ENCODE measurements at places on chromosomes 2 and 18.

- DNase-seq: no peak
These were observed 8.4 kb downstream of the SIGLEC15 start for GRCh38 chr18:45833846-45834245.

DNA sequence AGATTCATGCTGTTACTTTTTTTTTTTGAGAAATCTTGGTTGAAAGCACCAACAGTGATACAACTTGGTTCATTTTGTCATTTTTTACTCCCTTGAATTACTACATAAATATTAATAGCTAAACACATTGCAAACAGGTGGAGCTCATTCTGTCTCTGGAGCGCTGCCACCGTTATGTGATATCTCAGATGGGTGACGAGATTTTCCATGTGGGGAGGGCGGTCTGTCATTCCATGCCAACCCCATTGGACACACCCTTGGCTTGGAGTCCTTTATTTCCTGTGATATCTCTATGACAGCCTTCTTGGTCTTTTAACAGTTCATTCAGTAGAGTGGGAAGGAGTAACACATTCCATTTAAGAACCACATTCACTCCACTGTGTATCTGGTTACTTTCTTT, 794.8 kb downstream of the SATB2 start:
- no peak for DNase-seq

- DNase-seq: no peak
These were observed 51.9 kb upstream of the FANCL start for GRCh38 chr2:58293056-58293455.

GRCh38 chr2:98093146-98093545, 6.2 kb downstream of the VWA3B start:
- DNase-seq: no peak

DNA sequence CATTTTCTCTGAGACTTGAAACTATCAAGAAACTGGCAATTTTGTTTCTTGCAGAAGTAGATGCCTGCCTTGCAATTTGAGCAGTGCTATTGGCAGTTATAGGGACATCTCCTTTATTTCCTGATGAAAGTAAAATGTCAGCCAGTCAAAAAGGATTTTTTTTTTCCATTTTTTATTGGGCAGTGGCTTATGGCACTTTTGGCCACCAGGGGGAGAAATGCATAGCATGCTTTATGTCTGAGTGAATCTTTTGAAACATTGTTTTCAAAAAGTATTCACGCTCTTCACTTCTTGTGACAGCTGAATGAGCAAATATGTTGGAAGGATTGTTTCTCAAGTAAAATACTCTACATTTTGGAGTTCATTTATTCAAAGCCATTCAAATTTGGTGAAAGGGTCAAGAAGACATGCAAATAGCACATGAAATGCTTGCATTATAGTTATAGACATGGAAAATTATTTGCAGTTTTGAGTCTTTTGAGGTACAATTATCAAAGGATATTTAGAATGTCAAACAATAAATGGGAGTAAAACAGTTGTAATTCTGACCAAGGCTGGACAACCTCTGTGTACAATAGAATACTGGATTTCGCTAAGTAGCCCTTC, 491.0 kb downstream of the CDH2 start:
- no peak for DNase-seq

GRCh38 chr2:68721482-68722101, 13.0 kb upstream of the ARHGAP25 start:
- DNase-seq: no peak

GRCh38 chr2:78910376-78910775, 115.1 kb upstream of the REG3G start:
- DNase-seq: no peak

- no peak for DNase-seq
These were observed 340.3 kb upstream of the SALL3 start for GRCh38 chr18:78639006-78639950.

GRCh38 chr18:54948350-54948837, 10.9 kb downstream of the CCDC68 start:
- DNase-seq: no peak

- DNase-seq: no peak
These were observed 6.5 kb downstream of the TMEM17 start for GRCh38 chr2:62499430-62500060.

GRCh38 chr2:71715951-71716696, 262.8 kb downstream of the DYSF start:
- DNase-seq: no peak

GRCh38 chr2:95314964-95315611, 17.9 kb downstream of the KCNIP3 start:
- no peak for DNase-seq

GRCh38 chr2:88626171-88627054, 851 bp downstream of the EIF2AK3 start:
- DNase-seq: no peak

DNA sequence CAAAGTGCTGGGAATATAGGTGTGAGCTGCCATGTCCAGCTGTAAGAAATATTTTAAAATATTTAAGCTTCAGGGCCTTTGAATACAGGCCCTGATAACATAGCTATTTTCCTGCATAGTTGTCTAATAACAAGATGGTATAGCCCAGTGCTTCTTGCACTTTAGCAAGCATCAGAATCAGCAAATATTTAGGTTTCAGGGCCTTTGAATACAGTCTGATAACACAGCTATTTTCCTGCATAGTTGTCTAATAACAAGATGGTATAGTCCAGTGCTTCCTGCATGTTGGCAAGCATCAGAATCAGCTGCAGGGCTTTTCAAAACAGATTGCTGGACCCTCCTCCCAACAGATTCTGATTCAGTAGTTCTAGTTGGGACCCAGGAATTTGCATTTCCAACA, 5.6 kb downstream of the GEMIN6 start:
- DNase-seq: no peak

GRCh38 chr2:191501561-191502168, 176.3 kb upstream of the NABP1 start:
- DNase-seq: no peak

Measured in activated T-cell treated with anti-CD3 and anti-CD28 coated beads, Interleukin-2, amount 50 U/mL, for 1 hour (primary cell).